ENCODE measurements at places on chromosomes 4 and X.

DNA sequence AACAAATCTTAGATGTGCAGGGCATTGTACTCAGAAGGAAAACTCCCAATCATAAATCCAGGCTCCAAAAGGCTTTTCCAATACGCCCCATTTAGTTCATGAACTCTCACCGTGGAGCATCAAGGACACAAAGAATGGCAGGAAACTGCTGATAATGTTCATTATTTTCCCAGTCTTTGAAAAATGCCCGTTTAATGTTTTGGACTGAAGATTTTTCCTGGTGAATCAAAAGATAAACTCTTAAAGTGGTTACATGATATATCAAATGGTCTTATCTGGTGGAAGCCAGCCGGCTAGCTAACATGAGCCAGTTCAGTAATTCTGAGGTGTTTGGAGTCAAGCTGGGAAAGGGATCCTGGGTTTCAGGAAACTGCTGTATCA, 62.1 kb upstream of the AP1S2 start:
- no peak for DNase-seq

GRCh38 chr4:159673221-159673620, 570.3 kb downstream of the RAPGEF2 start:
- no peak for DNase-seq

DNA sequence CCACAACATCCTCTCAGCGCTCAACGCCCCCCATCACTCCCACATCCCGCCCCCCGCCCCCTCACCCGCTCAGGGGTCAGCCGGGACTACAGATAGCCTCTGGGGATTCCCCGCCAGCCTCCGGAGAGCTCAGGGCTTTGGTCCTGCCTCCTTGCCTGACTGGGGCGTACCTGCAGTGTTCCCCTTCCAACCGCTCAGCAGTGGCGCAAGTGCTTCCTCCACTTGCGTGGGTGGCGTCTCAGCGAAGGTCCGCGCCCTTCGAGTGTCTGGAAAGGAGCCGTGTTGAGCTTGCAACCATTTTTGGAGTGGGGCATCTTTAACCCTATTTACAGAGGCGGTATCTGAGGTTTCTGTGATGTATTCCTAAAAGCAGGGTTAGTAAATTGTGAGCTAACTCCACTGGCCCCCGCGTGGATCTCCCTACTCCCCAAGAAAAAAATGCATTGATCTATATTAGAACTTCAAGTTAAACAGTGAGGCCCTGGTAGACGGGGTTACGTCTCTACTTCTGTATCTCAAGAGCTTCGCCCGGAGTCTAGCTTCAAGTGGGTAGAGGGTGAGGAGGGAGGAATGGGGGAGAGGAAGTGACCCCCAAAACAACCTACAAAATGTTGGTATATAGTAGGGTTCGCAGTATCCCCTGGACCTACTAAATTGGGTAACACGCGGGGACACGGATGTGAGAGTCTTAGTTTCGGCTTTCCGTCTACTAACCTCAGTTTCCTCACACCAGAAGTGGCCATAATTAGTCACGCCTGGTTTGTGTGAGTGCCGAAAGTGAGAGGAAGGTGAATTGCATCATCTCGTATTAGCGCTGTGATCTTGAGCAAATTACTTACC, 16.1 kb downstream of the NKX3-2 start:
- DNase-seq: no peak

DNA sequence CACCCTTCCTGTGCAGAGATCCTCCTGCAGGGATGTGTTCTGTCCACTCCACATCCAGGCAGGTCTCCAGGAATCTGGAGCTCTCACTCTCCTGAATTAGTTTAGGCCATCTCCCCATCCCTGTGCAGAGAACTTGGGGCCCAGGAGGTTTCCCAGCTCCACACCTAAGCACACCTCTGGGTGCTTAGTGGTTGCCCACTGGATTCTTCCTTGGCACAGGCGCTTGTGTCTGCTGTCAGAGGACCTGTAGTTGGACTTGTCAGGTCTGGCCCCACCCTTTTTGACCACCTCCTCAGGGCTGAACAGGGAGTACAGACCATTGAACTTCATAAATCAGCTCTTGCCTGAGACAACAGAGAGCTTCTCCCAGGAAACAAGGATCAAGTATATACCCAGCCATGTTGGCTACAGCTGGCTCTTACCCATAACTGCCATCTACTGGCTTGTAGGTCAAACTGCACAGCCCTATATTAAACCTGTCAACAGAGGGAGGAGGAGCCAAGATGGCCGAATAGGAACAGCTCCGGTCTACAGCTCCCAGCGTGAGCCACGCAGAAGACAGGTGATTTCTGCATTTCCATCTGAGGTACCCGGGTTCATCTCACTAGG, 275.5 kb downstream of the PPARGC1A start:
- no peak for DNase-seq

- no peak for DNase-seq
Observed at GRCh38 chr4:39365360-39365759, 802 bp downstream of the RFC1 start.

- DNase-seq: no peak
Observed at GRCh38 chrX:118770133-118770760, 42.8 kb downstream of the IL13RA1 start.

DNA sequence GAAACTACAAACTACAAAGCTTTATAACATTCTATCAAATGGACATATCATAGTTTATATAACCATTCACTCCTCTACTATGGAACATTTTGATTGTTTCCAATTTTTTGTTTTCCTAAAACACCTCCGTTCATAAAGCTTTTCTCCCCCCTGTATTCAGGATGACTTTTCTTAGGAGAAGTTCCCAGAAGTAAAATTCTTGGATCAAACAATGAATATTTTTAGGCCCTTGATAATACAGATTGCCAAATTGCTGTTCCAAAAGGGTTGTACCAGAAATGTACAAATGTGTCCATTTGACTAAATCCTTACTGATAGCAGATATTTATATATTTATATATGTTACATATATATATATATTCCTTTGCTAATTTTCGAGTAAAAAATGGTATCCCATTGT, 77.8 kb downstream of the GPC3 start:
- no peak for DNase-seq

- DNase-seq: no peak
Observed at GRCh38 chrX:71938371-71938770, 27.7 kb downstream of the NHSL2 start.

DNA sequence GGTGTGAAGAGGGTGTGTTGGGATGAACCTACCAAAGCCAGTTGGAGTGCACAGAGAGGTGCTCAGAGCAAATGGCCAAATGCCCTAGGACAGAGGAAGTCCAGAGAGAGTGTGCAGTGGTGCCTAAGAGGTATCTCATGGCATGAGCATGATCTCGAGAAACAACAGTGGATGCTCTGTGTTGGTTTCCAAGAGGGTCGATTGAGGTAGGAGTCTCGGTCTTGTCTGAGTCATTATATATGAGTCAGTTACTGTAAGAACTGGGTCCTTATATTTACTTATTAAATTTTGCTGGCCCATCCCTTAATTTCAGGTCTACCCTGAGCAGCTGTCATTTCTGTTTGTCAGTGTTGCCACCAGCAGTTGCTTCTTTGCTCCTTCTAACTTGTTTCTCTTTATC, 86.6 kb upstream of the TMEM150C start:
- DNase-seq: no peak

DNA sequence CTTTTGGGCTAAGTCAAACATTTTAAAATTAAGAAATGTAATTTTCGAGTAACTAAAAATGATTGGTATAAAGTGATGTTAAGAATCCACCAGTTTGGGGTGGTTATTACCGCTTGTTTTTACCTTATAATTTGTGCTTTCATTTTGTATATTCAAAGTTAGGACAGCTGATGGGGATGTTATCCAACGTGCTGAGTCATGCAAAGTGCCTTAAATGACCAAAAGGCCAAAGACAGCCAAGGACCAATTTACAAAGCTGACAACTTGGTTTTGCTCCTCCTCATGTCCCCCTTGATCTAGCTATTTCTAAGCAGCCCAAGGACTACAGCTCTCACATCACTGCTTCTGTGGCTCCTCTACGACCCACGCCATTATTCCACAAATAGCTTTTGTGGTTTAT, 181.4 kb upstream of the PCDH7 start:
- DNase-seq: no peak

DNA sequence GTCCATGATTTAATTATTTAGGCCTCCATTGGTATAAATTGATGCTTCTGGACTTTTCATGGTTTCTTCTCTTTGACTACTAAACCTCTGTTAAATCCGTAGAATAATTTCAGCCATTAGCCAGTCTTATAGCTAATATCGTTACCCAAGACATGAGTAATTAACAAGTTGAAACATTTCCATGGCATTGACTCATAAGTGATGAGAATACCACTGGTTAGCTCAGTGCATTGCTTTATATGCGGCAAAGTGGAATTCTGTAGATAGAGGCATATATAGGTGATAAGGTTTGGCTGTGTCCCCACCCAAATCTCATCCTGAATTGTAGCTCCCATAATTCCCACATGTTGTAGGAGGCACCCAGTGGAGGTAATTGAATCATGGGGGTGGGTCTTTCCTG, 80.6 kb downstream of the VCX2 start:
- no peak for DNase-seq

GRCh38 chr4:154854362-154854761, 73.3 kb downstream of the RBM46 start:
- DNase-seq: no peak

- DNase-seq: no peak
Observed at GRCh38 chr4:126530996-126531585, 1101.7 kb upstream of the INTU start.

DNA sequence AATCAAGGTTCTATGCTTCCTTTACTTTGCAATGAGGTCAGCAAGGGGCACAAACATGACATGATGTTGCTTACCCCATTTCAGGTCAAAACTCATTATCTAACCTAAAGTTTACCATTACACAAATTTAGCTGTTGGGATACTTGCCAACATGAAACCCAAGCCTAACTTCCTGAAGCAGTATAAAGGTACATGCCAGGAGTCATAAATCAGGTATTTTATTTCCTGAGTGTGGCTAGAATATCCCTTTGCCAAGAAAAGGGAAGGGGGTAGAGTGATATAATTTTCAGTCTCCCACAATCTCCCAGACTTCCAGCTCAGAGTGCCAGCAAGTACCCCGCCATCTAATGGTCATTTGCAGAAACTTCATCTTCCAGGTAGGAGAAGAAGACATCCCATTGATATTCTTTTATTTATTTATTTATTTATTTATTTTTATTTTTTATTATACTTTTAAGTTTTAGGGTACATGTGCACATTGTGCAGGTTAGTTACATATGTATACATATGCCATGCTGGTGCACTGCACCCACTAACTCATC, 136.6 kb downstream of the NEXMIF start:
- DNase-seq: no peak

- no peak for DNase-seq
Observed at GRCh38 chrX:15856636-15857035, 2.0 kb upstream of the AP1S2 start.

GRCh38 chr4:121877041-121877773, 6.9 kb upstream of the BBS7 start:
- DNase-seq: no peak

GRCh38 chrX:75421688-75422230, 101.1 kb downstream of the ZDHHC15 start:
- no peak for DNase-seq

GRCh38 chr4:20299515-20299914, 47.8 kb downstream of the SLIT2 start:
- no peak for DNase-seq

DNA sequence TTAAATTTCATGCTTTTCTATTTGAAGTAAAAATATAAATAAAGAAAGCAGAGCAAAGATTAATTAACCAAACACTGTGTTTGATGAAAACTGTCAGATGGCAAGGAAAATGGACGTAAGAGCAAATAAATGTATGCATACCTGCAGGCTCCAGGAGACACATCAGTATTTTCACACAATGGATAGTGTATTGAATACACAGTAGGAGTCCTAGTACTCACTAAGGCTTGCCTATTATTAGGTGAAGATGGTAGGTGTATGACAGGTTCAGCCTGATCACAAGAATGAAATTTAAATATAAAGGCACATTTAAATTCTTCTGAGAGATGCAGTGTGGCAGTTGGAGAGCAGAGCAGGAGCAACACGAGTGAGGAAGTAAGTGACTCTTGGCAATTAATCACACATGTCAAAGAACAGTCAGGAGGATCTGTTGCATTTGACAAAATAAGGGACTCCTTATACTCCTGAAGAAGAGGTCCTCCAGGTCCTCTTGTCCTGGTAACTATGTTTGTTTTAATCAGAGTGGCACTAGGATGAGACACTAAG, 106.0 kb upstream of the NDST4 start:
- no peak for DNase-seq

- no peak for DNase-seq
Observed at GRCh38 chr4:126630230-126630629, 1002.5 kb upstream of the INTU start.

DNA sequence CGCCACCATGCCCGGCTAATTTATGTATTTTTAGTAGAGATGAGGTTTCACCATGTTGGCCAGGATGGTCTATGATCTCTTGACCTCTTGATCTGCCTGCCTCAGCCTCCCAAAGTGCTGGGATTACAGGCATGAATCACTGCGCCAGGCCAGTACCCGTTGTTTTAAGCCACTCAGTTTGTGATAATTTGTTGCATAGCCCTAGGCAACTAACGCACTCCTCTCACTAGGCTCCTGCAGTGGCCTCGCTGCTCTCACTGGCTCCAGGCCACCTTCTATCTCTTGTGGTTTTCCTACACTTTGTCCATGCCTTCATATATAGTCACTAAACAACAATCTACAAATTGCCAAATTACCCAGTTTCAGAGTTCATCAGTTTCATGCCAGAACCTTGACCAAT, 58.1 kb downstream of the DCHS2 start:
- DNase-seq: no peak

DNA sequence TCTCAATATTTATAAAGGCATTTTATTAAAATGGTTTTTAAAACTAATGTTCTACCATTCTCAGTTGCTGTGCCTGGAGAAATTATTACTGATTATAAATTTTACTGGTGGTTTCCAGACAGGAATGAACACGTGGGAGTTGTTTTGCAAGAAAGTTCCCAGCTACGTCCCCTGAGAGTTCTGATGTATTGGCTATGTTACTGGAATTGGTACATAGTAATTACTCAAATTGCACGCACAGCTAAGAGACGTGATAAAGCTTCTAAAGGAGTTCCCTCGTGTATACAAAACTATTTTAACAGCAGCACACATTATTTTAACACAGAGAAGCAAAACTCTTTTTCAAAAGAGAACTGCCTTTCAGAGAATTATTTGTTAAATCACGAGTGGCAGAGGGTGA, 292.2 kb downstream of the NLGN4X start:
- no peak for DNase-seq

DNA sequence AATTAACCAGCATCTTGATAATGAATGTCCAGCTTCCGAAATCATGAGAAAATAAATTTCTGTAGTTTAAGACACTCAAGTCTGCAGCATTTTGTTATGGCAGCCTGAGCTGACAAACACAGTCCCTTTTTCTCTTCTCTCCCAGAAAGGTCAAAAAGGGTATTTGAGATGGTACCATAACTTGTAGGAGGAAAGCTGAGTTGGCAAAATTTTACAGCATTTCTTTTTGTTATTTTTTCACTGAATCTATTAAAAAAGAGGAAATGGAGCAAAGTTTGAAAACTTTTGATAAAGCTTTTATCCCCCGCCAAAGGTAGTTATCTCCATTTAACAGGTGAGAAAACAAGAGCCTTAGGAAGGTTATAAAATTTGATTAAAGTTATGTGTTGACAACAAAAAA, 367.6 kb upstream of the TECRL start:
- no peak for DNase-seq

Measured in CD8-positive, alpha-beta memory T cell (primary cell).